ENCODE measurements at places on chromosomes 3 and 15.

GRCh38 chr15:44790215-44790614 is 53.9 kb downstream of the TRIM69 start:
- DNase-seq = no peak

GRCh38 chr15:68507447-68507846 is 71.3 kb upstream of the CORO2B start:
- DNase-seq = no peak

- DNase-seq = no peak
Measured at GRCh38 chr15:86917361-86917671, 837.6 kb downstream of the AGBL1 start.

GRCh38 chr15:93420050-93420452 is 331.0 kb upstream of the RGMA start:
- DNase-seq = no peak

- DNase-seq = no peak
Measured at GRCh38 chr3:164890061-164890460, 188.2 kb downstream of the SI start.

GRCh38 chr15:73924171-73924921 is 1.9 kb upstream of the LOXL1 start:
- DNase-seq = no peak

GRCh38 chr3:132256989-132257388 is 60.2 kb upstream of the ACP3 start:
- no peak for DNase-seq

DNA sequence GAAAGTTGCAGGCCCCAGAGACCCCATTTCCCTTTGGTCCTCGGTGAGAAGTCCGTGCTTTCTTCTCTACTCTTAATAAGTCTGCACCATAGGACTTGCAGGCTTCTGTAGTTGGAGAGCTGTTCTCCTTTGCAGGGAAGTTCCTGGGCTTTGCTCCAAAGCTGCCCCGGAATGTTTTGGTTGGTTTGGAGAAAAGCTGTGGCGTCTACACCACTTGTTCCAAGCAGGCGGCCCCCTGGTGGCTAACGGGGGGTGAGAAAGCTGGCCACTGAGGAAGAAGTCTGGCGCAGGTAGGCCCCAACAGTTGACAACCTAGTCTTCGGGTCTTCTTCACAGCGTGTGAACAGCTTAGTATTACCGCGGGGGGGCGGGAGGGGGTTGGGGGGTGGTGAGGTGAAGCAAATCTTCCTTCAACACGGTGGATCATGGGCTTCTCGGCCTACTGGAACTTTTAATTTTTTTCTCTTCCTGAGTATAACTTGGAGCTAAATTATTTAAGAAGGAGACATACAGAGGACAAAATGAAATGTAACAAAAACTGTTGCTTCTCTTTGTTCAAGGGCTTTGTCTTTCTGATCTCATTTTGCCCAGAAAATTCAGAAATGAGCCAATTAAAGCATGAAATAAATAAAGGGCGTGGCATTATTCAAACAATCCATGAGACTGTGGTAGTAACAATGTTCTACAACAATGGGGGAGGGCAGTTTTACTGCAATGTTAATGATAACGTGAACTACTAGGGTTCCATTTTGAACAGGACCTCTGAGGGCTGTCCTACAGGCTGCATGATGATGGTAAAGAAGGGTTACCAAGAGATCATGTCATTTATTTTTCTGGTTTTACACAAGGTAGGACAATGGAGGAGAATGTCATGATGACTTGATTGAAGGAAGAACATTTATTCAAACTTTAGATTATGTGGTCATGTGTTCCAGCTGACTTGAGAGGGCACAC is 2.2 kb upstream of the THRB start:
- no peak for DNase-seq

DNA sequence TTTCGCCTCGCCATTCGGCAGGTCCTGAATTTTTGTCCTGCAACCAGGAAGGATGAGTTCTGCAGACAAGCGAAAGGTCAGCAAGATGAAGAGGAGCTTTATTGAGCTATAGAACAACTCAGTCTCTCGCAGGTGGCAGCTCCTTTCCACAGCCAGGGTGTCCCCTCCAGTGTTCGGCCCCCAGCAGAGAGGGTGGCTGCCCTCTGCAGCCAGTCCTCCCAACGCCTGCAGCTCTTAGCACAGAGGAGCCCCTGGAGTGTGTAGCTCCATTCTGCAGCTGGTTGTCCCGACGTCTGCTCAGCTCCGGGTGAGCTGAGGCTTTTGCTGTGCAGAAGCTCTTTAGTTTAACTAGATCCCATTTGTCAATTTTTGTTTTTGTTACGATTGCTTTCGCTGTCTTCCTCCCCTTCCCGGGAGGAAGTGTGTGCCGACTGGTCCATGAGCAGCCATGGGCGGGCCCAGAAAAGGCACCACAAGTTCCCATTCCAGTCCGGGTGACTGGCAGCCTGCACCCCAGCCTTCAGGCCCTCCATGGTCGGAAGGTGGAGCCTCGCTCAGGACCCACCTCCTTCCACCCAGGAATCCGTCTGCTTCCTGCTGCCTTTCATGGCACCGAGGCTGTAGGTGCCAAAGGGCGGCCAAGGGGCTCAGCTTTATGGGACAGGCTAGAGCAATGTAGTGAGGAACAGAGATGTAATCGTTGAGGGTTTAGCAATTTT is 497.8 kb upstream of the CNTN4 start:
- DNase-seq = no peak

DNA sequence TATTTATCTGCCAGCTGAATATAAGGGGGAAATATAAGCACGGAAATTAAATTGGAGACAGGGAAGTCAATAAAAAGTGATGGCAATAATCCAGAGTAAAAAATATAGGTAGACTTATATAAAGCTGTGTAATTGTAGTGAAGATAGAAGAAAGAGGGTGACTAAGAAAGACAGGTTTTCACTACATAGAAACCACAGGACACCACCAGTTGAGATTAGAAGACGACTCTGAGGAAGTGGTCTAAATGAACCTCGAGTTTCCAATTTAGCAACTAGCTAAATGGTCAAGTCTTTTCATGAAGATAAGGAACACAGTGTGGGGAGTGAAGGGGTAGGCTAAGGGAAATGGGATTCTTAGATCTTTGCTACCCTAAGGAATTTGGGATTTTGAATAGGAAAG is 188.8 kb upstream of the ARL6 start:
- no peak for DNase-seq

GRCh38 chr15:68712886-68713285 is 107.8 kb downstream of the ANP32A start:
- no peak for DNase-seq

DNA sequence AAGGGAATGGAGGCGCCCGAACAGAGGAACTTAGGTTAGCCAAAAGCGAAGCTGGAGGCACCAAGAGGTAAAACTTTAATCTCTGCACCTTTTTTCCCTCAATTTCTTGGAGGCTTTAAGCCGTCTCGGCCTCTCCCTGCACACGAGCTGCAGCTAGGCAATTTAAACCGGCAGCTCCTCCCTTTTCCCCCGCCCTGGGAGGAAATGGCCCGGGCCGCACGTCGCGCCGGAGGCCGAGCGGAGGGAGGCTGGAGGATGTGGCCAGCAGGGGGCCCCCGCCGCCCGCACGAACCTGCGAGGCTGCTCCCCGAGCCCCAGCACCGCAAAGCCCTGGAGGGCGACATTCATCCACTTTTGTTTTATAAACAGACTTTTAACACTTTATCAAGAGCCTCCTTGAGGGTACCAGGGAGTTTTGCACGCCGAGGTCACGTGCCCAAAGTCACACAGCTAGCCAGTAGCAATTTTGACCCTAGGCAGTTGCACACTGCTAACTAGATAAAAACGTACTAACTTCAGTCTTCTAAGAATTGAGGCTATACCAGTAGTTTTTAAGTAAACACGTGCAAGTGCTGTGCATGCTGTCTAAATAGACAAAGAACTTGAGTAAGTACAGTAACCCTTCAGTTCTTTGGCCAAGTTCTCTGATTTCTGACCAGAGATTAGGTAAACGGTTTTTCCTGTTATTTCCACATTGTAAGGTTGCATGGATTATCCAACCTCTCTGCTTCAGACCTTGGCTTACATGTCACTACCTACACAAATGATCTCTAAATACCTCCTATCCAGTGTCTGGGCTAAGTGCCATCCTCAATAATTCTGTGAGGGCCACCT is 668 bp upstream of the XXYLT1 start:
- DNase-seq = peak; percentile 97

GRCh38 chr15:67018441-67018840 is 47.0 kb upstream of the SMAD3 start:
- no peak for DNase-seq

DNA sequence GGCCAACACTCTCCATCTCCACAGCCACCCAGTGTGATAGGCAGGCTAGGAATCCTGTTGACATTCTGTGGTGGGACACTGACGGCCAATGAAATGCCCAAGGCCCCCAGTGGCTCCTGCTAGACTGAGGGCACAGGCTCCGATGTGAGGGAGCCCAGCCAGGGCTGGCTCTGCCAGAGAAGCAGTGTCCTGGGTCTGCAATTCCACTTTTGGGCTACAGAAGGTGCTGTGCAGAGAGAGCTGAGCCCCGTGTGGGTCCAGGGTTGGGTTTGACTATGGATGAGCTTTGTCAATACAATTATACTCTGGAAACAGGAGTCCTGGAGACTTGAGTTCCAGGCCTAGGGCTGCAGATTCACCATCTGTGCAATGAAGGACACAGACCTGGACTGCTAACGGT is 55.7 kb upstream of the TMEM115 start:
- DNase-seq = no peak

- no peak for DNase-seq
Measured at GRCh38 chr15:25410649-25411048, 28.2 kb downstream of the UBE3A start.

DNA sequence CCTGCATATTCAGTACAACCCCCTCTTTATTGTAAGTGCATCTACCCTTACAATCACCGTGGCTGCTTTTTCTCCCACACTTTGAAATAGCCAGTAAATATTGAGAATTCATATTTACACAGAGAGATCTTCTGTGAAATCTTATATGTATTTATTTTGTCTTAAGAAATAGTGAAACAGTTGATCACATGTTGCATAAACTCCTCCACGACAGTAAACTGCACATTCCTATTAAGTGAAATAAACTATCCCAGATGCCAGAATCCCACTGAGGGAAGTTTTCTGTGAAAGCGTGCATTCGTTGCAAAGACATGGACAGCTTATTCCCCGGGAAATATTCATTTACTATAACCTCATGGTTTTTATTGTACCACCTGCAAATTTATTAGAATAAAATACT is 796.0 kb downstream of the ROBO2 start:
- DNase-seq = no peak

DNA sequence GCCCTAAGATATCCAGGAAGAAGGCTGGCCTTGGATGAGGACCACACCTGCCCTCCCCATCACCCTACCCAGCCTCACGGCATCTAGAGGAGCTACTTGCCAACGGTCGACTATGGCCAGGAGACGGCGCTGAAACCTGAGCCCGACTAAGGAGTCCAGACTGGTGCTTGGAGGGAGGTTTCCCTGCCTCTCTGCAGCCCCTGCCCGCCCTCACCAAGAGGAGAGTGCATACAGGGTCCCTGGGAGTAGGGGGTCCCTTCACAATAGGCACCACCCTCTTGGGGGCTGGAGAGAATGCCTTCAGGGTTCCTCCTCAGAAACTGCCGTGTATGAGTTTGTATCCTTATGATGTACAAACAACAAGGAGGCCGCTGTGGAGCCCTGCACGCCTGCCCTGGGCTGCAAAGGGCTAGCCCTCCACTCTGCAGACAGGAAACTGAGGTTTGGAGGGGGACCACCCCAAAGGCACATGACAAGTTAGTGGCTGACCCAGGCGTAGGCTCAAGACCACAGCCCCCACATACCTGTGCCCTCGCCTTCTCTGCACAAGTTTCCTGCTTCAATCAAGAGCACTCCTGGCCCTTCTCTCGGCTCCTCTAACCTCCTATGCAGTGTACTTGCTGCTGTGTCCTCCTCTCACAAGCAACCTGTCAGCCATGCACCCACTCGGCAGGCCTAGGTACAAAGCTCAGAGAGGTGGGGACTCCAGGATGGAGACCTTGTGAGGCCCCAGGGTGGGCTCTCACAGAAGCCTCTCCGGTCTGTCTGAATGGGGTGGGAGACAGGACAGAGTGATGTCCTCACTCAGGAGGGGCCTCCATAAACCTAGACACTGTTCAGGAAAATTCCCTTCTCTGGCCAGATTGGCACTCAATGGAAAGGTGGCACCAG is 7.4 kb downstream of the KLF15 start:
- DNase-seq = peak; percentile 88

GRCh38 chr3:27094721-27095120 is 274.5 kb downstream of the NEK10 start:
- DNase-seq = no peak

DNA sequence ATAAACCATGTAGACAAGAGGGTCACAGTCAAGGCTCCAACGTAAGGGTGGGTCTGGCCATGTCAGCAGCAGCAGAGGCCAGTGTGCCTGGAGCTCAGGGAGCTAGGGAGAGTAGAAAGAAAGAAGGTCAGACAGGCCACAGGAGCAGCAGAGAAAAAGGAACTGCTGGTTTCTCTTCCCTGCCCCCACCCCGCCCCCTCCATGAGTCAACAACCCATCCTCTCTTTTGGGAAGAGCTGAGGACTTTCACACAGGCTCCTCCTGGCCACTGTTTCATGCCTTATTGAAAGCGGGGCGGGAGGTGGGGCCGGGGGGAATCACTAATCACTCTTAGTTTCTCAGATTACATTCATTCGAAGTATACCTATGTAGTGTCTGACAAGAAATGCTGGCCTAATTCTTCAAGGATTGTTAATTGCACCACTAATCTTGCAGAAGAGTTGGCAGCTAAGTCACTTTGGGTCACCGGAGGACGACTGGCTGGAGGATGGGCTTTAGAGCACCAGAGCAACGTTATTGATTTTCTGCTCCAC is 9.1 kb upstream of the SCG3 start:
- no peak for DNase-seq

DNA sequence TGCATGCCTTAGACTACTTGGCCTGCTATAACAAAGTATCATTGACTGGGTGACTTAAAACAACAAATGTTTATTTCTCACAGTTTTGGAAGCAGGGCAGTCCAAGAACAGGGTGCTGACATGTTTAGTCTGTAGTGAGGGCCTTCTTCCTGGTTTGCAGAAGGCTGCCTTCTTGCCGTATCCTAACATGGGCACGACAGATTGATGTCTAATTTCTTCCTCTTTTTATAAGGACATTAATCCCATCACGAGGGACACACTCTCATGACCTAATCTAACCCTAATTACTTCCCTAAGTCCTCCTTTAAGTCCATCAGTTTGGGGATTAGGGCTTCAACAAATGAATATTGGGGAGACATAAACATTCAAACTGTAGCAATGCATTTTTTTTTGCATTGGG is 10.9 kb upstream of the GOLGA8B start:
- DNase-seq = no peak

DNA sequence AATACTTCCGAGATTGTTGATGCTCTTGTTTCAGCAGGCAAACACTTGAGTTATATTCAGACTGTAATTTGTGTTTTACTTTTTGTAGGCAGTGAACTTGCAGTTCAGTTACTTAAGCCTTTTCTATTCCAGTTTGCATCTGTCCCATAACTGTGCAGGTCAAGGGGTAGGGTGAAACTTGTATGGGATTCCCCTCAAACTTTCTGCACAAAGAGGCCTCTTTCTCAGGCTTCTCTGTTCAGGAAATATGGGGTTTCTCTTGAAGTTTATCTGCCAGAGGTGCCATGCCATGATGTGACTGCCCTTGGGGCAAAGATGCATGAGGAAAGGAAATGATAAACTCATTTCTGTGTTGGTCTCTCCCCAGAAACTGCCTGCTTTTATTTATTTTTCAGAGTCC is 66.7 kb downstream of the SLC24A1 start:
- DNase-seq = no peak

GRCh38 chr3:160780245-160780644 is 24.2 kb downstream of the PPM1L start:
- no peak for DNase-seq

Data from mesenteric fat pad (tissue), 1 donor.